ENCODE measurements at places on chromosomes 3 and 15.

GRCh38 chr3:36401056-36401455, 20.8 kb downstream of the STAC start:
- no peak for DNase-seq

- DNase-seq, result no peak
Observed at GRCh38 chr3:196007744-196008335, 74.0 kb downstream of the TFRC start.

DNA sequence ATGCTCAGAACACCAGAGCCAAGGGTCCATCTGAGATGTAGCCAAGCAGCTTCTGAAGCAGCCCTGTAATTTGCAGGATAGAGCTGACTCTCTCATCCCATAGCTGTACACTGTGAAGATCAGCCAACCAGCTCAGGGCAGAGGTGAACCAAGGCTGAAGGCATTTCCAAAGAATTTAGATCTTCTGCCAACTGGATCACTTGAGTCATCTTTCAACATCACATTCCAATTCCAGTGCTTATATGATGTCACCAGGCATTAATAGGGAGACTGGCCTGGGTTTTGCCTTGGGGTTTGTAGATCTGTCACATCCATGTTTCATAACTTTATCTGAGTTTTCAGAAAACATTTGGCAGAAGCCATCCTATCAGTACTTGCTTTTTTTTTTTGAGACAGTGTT, 98.2 kb downstream of the NR2F2 start:
- no peak for DNase-seq

GRCh38 chr3:192844836-192845525, 72.7 kb downstream of the MB21D2 start:
- no peak for DNase-seq

DNA sequence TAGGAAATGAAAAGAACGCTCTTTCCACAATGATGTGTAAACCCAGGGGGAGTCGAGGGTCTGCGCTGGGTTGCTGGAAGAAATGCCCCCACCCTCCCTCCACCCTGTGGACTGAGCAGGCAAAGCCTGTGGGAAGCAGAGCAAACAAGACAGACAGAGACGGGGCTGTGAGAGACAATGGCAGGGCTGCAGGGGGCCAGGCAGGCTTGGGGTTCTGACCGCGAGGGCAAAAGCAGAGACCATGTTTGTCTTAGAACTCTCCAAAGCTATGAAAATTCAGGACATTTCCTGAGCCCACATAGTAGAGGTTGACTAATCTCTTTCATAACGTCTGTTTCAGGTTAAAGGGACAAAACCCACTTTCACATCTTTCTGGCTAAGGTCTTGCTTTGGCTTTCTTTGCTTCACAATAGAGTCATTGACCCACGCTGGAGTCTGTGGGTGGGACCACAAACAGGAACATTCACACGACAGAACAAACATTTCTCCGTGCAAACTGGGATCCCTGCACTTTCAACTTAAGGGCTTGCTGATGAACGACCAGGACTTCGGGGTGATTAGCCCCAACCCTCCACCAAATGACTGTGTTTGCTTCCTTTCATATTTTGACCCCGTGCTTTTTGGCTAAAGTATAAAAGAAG, 156.0 kb upstream of the TPM1 start:
- no peak for DNase-seq

DNA sequence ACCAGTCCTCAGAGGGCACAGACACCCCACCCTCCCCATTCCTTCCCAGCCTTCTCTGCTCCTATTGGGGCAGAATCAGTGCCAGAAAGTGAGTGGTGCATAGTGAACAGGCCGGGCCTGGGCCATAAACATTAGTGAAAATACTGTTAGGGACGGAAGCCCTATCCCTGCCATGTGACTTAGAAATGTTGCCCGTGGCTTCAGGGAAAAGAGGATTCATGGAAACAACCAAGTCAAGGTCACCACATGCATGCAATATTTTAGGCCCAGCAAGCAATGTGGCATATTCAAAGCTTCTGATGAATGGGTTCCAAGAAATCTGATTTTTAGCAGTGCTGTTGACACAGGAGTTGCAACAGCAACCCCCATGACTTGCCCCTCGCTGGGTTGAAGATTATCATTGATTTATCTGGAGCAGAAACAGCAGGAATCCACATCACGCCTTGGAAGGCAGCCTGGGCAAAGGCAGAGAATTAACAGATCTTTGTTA, 52.3 kb downstream of the CCNL1 start:
- no peak for DNase-seq

DNA sequence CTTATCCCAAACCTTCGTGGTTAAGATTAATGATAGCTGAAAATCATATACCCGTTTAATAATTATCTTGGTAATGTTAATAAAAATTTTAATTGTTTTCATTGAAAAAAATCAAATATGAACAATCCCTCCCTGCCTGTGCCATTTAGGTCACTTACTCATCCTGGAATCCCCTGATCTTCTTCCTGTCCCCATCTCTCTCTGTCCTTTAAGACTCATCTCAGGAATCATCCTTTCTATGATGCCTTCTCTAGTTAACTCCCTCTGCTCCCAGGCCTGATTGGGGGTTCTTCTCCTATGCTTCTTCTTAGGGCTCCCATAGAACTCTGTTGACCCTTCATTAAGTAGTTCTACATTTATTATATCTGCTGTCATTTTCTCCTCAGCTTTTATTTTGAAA, 91.6 kb downstream of the MBNL1 start:
- no peak for DNase-seq

DNA sequence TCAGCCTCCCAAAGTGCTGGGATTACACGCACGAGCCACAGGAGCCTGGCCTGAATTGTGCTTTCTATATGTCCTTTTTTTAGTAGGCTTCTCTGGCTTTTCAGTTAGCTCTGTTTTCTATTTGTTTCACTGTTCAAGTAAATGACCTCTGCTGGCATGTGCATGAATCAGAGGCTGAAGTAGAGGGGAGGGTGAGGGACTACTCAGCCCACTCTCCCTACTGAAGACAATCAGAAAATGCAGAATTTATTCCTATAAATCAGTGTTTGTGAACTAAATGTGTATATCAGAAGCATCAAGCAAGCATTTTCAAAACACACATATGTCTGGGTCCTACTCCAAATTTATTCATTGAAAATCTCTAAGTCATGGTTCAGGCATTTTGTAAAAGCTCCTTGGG, 45.0 kb downstream of the ZMAT3 start:
- no peak for DNase-seq

GRCh38 chr3:194485881-194486539, 792 bp downstream of the ATP13A3 start:
- DNase-seq, result no peak

GRCh38 chr3:160384639-160385318, 14.2 kb downstream of the IFT80 start:
- DNase-seq, result no peak

GRCh38 chr3:31613177-31613576, 80.5 kb downstream of the STT3B start:
- no peak for DNase-seq

- DNase-seq, result no peak
Observed at GRCh38 chr3:180947761-180948390, 35.4 kb downstream of the FXR1 start.

DNA sequence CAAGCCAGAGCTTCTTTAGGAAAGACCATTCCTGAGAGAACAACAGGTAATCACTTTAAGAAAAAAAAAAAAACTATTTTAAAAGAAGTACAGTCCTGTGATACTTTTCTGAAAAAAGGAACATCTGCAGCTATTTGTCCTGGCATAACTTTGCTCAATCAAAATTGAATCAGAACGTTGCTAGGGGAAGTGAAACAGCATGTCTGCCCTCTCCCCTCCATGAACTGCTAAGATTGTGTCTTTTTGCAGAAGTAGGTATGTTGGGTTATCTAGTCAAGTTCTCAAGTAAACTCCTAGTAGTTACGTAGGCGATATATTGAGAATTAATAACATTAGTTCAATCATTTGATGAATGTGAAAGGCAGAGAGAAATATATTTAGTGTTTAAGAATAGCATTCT, 1013.3 kb downstream of the TUSC7 start:
- no peak for DNase-seq

DNA sequence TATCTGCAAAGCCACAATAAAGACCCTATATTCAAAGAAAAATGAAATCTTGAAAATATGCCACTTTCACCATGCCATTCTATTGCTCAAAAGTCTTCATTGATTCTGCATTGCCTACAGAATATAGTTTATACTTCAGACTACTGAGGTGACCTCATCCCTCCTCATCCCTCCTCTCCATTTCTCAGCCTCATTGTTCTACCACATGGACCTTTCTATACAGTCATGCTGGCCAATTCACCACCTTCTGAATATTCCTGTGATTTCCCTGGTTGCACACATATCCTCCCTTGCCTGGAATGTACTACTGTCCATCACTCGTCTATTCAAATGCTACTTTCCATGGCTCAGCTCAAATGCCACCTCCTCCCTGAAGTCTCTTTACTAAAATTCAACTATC, 3.5 kb upstream of the COL8A1 start:
- DNase-seq, result no peak

DNA sequence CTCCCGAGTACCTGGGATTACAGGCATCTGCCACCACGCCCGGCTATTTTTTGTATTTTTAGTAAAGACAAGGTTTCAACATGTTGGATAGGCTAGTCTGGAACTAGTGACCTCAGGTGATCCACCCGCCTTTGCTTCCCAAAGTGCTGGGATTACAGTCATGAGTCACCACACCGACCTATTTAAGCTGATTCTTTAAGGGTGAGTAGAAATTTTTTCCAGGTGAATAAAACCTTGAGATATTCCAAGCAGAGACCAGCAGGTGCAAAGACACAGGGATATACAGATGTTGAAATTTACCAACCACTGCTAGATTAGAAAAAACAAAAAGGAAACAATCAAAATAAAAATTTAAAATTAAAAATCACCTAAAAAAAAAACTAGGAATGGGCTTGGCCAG, 74.4 kb upstream of the CHRNB4 start:
- DNase-seq, result no peak

GRCh38 chr15:60760646-60761504, 281.9 kb upstream of the ICE2 start:
- no peak for DNase-seq

DNA sequence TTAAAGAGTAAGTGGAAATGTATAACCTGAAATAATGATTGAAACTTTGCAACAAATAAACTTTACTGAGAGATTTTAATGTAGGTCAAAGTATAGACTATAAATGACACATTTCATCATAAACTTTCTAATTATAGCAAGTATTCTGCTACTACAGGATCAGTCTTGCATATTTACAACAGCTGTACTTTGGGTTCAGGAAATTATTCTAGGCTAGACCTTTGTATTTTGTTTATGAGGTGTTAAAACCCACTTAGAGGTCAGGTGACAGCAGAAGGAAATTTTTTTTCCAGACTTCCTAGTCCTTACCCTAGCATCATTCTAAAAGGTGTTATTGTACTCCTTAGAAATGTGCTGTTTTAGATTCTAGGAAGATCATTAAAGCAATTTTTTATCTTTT, 2.3 kb downstream of the RNF7 start:
- DNase-seq, result no peak

DNA sequence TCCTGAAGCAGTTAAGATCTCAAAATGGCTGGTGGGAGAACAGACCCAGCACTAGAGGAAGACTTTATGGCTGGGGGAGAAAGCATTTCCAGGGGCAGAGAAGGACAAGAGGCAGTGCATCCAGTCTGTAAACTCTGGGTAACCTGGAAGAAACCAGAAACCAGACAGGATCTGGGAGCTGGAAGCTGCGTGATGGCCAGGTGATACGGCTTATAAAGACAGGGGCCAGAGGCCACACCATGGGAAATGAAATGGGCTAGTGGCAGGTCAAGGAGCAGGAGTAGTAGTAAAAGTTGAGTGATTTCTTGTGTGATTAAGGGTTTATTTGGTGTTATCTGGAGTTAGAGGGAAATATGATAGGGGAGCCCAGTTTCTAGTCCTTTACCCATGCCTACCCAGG, 144.7 kb upstream of the ARRDC4 start:
- no peak for DNase-seq

DNA sequence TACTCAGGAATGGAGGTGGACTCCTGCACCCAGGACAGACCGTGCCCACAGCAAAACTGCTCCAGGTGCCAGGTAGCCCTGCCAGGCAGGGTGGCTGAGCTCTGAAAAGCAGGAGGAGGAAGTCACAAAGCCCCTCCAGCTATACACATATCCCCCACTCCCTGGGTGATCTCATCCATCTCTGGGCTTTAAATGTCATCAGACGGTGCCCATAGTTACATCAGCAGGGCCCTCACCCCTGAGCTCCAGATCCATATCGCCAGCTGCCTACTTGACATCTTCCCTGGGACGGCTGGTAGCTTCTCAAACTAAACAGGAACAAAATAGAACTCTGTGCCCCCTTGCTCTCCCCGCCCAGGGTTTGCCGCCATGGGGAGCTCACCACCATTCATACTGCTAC, 87.7 kb downstream of the MEGF11 start:
- no peak for DNase-seq

GRCh38 chr3:83601704-83602103, 1357.1 kb upstream of the CADM2 start:
- no peak for DNase-seq

- no peak for DNase-seq
Observed at GRCh38 chr3:67198374-67198773, 200.3 kb downstream of the KBTBD8 start.

DNA sequence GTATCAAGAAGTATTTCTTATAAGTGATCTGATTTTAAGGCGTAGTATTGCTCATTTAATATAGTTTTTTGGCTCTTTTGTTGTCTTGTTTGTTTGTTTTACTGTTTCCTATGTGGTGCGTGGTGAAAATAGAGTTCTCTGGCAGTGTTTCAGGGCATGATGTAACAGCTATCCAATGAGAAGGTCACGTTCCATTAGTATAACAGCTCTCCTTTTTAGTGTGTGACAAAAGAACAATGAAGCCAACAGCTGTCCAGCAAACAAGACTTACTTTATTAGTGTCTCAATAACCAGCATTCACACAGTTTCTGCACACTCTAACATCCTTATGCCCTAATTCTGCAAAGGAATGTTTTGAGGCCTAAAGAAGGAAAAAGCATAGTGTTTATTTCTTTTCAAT, 127.9 kb downstream of the SLC25A26 start:
- no peak for DNase-seq

- no peak for DNase-seq
Observed at GRCh38 chr3:16137044-16137443, 37.4 kb upstream of the GALNT15 start.

DNA sequence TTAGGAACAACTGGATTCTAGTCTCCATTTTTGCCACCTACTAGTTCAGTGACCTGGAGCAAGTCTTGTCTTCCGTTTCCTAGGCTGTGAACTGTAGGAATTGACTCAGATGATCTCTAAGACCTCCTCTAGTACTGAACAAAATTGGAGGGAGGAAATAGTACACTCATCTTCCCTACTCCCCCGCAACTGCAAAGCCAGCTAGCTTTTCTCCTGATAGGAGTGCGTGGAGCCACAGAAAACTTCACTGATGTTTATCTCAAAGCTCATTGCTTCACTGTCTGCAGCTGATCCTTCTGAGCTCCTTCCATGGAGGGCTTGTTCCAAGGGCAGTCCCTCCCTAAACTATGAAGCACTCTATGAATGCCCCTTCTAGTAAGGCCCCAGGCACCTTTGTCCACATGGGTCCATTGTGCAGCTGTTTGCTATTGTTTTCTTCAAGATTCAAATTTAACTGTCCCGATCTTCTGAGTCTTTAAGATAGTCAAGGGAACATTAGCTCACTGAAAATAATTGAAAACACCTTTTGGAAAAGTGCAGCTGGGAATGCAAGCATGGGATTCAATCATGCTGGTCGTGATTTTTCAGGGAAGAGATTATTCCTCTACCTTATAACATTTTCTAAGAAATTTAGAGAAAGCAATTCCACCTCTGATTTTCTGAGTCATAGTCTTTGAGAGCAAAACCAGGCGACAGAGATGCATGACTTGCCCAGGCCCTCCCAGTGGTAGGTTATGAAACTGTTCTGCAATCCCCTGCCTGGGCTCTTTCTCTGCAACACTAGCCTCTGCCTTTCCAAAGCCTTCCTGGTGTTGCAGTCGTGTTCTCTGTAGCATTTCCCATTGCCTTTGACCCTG, 24.3 kb downstream of the FILIP1L start:
- no peak for DNase-seq

Measured in NCI-H1930 (cell line).